ENCODE measurements at places on chromosomes 6 and 20.

GRCh38 chr6:1188199-1188598 lies 123.7 kb upstream of the FOXQ1 start:
- DNase-seq, result no peak

- no peak for DNase-seq
Observed at GRCh38 chr6:35495258-35496035, 1.4 kb downstream of the TEAD3 start.

- no peak for DNase-seq
Observed at GRCh38 chr6:4891141-4891540, 112.7 kb downstream of the RPP40 start.

- no peak for DNase-seq
Observed at GRCh38 chr6:26251354-26252076, 113.5 kb upstream of the BTN3A2 start.

- no peak for DNase-seq
Observed at GRCh38 chr6:21348504-21349195, 244.9 kb upstream of the SOX4 start.

DNA sequence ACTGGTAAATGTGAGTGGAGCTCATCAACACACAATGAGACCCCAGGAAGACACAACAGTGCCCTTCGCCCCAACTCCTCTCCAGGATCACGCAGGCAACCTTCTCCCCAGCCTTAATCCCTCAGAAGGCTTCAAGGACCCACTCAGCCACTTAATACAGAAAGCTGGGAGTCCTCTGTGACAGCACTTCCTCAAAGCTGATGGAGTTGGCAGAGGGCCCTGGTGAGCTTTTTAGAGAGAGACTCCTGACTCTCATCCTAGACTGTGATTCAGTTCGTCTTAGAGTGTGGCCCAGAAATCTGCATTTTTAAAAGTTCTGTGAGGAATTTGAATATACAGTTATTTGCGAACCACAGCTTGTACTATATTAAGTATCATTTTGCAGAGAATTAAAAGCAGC lies 187.7 kb downstream of the UST start:
- DNase-seq, result no peak

GRCh38 chr6:157461000-157461915 lies 80.3 kb downstream of the ZDHHC14 start:
- no peak for DNase-seq

- DNase-seq, result no peak
Observed at GRCh38 chr6:128482642-128483041, 37.8 kb downstream of the PTPRK start.

GRCh38 chr20:41453010-41453950 lies 86.7 kb upstream of the EMILIN3 start:
- DNase-seq, result no peak

DNA sequence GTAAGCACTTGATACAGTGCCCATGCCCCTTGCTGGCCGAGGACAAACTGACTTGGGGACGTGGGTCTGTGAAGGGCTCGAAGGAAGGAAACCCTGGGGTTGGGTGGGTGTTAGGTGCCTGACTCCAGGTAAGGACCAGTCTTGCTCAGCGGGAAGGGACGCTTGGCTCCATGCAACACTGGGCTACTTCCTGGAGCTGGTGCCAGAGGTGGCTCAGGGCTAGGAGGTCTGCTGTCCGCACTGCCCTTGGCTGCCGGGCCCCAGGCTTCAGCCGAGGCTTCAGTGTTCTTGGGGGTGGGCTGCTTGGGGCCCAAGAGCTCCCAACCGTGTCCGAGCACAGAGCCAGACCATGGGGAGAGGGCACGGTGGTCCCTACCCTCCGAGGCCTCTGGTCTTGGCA lies 5.3 kb downstream of the GATA5 start:
- no peak for DNase-seq

DNA sequence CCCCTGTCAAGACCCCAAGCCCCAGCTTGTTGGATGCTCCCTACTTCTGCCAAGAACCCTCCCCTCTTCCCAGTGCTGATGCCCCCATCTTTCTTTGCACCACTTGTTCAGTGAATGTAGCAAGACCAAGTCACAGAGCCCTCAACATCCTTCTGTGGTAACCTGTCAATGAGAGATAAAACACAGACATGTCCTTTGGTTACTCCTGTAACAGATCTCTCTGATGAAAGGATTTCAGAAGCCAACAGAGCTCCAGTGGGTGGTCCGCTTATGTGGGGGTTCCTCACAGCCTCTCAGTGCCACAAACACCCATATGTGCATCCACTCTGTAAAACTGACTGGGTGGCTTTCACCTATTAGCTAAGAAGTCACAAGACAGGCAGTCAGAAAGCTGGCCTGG lies 93.2 kb upstream of the CST7 start:
- no peak for DNase-seq

- DNase-seq, result no peak
Observed at GRCh38 chr6:15936503-15936902, 192.4 kb upstream of the MYLIP start.

GRCh38 chr6:112298021-112298745 lies 43.8 kb upstream of the LAMA4 start:
- no peak for DNase-seq

DNA sequence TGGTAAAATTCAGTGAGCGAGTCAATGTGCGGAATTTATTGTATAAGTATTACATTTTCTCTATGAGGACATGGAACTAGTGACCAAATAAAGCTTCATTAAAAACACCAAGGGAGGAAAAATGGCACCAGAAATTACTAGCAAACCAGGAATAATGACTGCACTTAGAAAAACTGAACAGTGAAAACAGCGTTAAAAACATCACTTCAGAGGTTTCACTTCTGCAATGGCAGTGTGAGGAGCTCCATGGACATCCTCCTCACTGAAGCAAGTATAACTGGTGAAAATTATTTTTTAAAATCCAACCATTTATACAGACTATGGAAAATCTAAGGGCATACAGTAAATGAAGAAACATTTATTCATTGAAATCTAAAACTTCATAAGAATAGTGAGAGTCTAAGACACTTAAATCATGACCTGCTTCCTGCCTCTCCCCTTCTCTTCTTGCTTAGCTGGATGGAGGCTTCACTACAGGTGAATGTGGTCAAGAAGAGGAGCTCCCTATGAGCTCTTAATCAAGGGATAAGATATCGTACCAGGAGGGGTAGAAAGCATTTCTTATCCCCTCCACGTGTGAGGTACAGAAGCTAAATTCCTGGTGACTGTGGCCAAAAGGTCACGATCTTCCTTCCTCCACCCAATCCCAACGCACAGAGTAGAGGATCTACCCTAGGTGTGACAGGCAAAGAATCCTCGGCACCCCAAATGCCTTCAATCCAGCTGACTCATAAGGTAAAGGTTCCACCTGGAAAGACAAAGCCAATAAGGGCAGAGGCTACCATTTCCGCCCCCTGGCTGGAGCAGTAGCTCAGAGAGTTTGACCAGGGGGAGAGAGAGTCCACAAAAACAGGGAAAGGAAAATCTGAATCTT lies 12.3 kb upstream of the ASF1A start:
- no peak for DNase-seq

- no peak for DNase-seq
Observed at GRCh38 chr6:5989141-5989723, 17.5 kb downstream of the NRN1 start.

DNA sequence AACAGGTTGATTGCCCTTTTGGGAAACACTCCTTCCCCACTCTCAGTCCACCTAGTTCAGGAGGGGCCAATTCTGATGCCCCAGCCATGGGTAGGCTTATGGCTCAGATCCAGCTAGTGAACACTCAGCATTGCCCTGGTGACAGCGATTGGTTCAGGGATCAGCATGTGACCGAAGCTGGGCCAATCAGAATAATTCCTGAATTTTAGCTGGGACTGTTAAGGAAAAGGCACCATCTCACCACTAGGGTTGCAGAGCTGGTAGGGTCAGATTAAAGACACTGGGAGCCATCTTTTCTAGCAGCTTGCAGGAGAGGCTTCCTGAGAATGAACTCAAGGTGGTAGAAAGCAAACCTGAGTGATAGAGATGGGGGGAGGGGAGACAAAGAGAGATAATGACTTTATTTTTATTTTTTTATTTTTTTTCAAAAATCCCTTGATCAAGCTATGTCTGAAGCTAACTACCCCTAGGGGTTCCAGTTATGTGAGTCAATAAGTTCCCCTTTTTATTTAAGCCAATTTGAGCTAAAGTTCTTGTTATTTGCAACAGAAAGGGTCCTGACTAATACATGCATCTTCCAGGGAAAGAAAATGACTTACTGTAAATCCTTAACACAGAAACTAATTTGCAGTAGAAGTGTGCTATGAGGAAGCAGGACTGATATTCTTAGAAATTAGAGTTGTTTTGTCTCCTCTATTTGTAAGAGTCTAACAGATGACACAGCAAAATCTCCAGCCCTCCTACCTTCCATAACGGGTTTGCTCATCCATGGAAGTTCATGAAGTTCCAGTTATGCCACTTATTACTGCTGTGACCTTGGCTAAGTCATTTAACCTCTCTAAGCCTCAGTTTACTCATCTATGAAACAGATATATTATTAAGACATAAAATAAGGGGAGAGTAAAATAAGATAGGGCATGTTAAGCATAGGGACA lies 44.7 kb downstream of the EYA2 start:
- DNase-seq, result no peak

GRCh38 chr6:128252341-128253176 lies 267.8 kb downstream of the PTPRK start:
- no peak for DNase-seq

GRCh38 chr6:83096791-83097190 lies 29.3 kb downstream of the DOP1A start:
- DNase-seq, result no peak

DNA sequence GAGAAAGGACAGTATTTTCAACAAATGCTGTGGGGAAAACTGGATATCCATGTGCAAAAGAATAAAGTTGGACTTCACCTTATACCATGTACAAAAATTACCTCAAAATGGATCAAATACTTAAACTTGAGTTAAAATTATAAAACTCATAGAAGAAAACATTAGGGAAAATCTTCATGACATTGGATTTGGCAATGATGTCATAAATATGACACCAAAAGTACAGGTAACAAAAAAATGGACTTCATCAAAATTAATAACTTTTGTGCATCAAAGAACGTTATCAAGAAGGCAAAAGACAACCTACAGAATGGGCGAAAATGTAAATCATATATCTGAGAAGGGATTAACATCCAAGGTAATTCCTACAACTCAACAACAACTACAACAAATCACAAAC lies 355.3 kb upstream of the SOX4 start:
- DNase-seq, result no peak

- no peak for DNase-seq
Observed at GRCh38 chr20:44627364-44628010, 24.0 kb downstream of the ADA start.

DNA sequence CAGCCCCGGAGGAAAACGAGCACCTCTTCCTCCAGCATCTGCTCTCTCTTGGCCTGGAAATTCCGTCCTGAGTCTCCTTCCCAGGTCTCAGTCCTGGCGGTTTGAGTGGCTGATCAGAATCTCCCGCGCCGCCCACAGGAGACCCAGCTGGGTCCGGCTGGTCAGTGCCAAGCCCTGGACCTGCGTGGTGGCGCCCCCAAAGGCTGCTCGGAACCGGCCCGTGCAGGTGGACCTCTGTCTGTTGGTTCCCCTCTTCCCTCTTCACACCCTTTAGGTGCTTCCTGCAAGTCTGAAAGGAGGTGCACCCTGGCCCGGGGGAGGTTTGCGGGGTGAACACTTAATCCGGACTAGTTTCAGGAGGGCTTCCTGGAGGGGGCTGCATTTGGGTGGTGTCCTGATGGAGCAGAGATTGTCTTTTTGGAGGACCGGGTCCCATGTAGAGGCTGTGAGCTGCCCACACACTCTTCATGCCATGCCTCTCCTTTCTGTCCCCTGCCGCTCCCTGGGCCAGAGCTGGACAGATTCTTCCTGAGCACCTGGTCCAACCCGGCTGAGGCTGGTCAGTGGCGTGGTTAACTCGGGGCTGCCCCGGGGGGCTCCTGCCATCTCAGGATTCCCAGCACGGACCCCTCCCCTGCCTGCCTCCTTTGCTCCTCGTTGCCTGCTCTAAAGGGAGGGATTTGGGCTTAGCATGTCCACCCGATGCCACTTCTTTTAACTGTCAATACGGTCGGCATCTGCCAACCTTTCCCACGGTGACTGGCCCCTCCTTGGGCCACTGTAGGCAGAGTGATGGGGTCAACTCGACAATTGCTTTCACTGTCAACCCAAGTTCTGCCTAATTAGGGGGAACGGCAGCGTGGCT lies 16.5 kb upstream of the BHLHE23 start:
- DNase-seq, result no peak

GRCh38 chr6:53441761-53442160 lies 93.0 kb upstream of the ELOVL5 start:
- no peak for DNase-seq

- DNase-seq, result no peak
Observed at GRCh38 chr6:113598786-113599185, 258.4 kb upstream of the MARCKS start.

DNA sequence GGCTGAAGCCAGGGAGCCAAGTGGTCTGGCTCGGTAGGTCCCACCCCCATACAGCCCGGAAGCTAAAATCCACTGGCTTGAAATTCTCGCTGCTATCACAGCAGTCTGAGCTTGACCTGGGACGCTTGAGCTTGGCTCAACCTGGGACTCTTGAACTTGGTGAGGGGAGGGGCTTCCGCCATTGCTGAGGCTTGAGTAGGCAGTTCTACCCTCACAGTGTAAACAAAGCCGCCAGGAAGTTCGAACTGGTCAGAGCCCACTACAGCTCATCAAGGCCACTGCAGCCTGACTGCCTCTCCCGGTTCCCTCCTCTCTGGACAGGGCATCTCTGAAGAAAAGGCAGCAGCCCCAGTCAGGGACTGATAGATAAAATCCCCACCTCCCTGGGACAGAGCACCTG lies 1337.7 kb downstream of the HACE1 start:
- no peak for DNase-seq

- DNase-seq, result no peak
Observed at GRCh38 chr6:119306396-119306968, 43.1 kb downstream of the MAN1A1 start.

- no peak for DNase-seq
Observed at GRCh38 chr6:52523378-52524142, 53.3 kb downstream of the TRAM2 start.

- no peak for DNase-seq
Observed at GRCh38 chr20:40325006-40325568, 363.9 kb downstream of the MAFB start.

DNA sequence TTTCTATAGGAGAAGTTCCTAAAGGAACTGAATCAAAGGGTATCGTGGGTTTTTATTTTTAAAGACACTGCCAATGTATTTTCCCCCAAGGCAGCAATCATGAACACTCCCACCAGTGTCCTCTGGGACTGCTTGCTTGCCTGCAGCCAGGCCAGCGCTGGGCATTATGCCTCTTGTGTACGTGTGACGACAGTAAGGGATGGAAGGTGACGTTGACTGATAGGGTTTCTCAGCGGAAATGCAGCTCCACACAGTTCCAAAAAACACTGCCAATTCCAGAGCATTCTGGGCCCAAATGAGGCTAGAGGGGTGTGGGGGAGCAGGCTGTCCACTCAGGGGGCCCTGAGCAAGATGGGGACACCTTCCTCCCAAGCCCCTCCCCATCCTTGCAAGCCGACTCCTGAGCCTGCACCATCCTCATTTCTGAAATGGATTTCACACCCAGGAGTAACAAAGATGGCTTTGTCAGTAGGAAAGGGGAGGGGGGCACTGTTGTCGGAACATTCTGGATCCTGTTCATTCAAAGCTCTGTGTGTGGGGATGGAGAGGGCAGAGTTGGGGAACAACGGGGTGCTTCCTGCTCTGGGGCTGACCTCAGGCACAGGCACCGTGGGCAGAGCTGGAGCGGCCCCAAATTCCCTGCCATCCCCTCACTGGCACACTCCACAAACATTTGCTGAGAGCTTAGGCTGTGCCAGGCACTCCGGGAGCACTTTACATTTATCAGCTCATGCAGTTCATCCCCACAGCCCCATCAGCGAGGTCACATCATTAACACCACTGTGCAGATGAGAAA lies 20.0 kb downstream of the PREX1 start:
- no peak for DNase-seq

- no peak for DNase-seq
Observed at GRCh38 chr6:17427062-17427461, 33.7 kb downstream of the CAP2 start.
